ENCODE measurements at places on chromosomes 1 and 21.

DNA sequence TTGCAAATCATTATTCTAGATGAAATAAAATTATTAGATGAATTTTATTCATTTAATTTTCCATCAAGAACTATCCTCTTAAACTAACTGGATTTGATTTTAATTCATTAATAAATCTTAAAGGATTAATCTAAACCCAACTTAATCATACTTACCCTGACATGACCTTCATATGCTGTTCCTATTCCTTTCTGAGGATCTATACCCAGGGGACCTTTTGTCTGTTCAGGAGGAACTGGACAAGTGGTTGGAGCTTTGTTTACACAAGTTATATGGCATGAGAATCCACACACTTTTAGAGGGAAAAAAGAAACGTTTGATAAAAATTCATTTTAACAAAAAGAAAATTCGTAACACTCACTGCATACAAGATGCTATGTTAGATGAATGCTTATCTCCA, 95.2 kb downstream of the COQ8A start:
- DNase-seq, result no peak

- DNase-seq, result no peak
Observed at GRCh38 chr1:79629414-79629813, 622.9 kb upstream of the ADGRL4 start.

- no peak for DNase-seq
Observed at GRCh38 chr1:98164509-98164908, 243.7 kb upstream of the DPYD start.

- no peak for DNase-seq
Observed at GRCh38 chr1:8238141-8239038, 79.5 kb upstream of the SLC45A1 start.

- DNase-seq, result peak; percentile 6
Observed at GRCh38 chr1:41492341-41492848, 7.9 kb upstream of the EDN2 start.

DNA sequence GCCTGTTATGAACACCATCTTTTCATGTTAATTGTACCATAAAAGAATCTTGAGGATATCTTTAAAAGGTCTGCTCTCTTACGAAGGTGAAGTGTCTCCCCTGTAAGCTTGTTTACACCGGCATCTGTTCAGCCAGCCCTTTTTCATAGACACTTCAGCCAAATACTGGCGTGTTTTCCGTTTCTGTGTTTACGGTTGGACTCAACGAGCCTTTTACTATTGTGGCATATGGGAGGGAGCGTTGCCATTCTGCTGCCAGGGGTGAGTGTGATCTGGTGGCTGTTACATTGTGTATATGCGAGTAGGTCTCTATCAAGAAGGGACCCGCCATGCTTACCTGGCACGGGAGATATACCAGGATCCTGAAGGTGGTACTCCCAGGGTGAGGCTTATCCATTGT, 433.8 kb downstream of the CAMTA1 start:
- no peak for DNase-seq
